ENCODE measurements at places on chromosomes 2 and 18.

GRCh38 chr2:222943820-222944219 is 83.0 kb downstream of the ACSL3 start:
- no peak for DNase-seq

- no peak for DNase-seq
These were observed 804.5 kb downstream of the TDRD15 start for GRCh38 chr2:21928292-21928691.

- no peak for DNase-seq
These were observed 47.1 kb downstream of the SLC40A1 start for GRCh38 chr2:189533288-189534035.

DNA sequence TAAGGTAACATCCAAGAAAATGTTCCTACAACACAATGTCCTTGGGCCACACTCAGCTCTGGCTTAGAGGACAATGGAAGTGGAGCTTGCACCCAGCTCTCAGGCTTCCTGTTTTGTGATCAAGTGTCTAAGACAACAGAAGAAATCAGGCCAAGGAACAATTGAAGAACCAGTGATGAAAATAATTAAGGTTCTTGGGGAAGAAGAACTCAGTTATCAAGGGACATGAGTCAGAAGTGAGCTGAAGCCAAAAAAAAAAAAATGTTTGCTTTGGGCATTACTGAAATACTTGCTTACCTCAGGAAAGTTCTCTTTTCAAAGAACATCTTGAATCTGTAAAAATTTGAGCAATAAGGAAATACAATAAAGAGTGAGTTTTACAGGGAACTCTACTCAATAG is 299.0 kb downstream of the FBXO15 start:
- no peak for DNase-seq

DNA sequence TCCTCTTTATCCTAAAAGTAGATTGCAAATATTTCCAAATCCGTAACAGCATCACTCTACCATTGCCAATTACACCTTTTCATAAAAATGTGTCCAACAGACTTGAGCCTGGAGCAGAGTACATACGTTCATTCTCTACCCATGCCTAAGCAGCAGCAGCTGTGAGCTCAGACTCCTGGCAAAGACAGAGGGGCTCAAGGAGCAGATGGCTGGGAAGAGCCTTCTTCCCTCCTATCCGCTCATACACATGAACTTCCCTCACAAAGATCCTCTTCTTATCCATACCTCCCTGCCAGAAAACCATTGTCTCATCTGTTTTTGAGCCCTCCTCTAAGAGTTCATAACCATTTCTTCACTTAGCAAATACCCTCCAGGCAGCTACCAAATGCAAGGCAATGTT is 164.3 kb upstream of the ARL4C start:
- DNase-seq = no peak

DNA sequence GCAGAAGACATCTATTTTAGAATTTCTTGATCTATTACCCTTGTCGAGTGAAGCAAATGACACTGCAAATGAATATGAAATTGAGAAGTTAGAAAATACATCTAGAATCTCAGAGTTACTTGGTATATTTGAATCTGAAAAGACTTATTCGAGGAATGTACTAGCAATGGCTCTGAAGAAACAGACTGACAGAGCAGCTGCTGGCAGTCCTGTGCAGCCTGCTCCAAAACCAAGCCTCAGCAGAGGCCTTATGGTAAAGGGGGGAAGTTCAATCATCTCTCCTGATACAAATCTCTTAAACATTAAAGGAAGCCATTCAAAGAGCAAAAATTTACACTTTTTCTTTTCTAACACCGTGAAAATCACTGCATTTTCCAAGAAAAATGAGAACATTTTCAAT is 370.4 kb downstream of the XIRP2 start:
- DNase-seq = no peak

- no peak for DNase-seq
These were observed 4.3 kb downstream of the TMEFF2 start for GRCh38 chr2:192190474-192190873.

DNA sequence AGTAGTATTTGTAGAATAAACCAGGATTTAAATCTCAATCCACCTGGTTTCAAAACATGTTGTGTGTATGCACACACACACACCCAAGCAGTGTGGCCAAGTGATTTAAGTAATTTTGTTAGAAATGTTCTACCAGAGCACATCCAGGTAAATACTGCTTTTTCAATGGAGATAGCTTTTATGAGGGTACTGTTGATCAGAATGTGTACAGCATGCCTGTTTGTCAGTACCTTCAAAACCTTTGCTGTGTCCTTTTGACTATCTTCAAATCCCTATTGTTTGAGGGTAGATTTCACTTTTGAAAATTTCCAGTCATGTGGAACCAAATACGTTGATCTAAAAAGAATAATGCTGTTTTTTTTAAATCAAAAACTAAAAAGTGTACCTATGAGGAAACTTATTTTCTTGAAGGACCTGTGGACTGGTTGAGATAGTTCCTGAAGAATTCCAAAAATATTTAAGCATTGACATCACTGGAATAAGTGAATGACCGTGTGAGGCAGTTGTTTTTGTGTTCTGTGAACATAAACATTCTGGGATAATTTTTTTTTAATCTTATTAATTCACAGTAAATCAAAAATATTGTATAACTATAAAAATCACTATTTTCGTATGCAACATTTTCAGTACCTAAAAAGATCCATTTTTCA is 70.9 kb downstream of the PTRHD1 start:
- no peak for DNase-seq

DNA sequence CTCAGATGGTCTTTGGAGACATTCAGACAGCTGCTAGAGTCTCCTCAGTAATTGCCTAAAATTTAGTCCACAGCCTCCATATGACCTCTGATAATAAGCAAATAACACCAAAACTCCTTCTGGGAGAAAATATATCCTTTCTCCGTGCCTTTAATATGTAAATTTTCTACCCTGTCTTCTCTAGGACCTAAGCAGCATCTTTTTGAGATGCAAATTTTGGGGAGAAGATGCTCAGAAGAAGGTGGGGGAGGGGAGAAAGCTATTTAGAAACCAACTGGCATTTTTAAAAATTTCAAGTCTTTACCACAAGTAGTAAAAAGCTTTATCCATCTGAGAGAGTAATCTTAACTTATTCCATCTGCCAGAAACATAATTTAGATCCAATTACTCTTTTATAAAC is 120.4 kb upstream of the MSH6 start:
- DNase-seq = no peak

DNA sequence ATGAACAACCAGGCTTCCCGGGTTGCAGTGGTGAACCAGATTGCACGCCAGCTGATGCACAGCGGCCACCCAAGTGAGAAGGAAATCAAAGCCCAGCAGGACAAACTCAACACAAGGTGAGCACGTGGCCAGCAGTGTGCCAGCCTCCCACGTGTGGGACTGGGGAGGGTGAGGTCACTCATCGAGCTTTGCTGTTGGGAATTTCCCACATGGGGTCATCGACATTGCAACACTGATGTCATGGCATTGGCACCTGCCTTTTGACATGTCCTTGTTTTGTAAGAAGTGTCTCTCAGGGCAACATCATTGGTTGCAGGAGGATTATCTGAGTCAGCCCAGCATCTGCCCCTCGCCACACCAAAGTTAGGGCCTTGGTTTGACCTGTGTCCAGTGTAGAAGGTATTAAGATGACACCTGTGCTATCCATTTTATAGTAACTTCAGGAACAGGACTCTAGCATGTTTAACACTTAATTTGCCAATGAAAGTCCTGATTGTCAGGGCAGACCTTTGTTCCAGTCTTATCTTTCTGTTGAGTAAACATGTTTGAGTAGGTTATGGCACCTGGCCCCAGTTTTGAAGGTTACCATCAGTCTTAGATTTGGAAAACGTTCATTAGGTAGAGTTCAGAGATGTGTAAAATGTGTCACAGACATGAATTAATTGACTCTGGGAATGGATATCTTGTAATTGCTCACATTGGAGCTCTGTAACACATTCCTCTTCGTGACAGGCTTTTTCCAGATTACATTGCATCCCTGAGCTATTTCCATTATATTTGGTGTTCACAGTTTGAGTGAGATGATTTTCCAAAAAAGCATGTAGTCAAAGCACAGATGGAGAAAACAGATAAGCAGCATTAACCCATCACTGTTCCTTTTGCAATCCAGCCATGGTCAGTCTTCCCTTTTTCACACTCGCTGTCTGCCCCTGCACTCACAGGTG is 93.3 kb upstream of the EML6 start:
- DNase-seq = no peak

GRCh38 chr2:99827296-99827999 is 314.9 kb downstream of the AFF3 start:
- no peak for DNase-seq

- no peak for DNase-seq
These were observed 47.7 kb upstream of the TMEM247 start for GRCh38 chr2:46431481-46432235.

DNA sequence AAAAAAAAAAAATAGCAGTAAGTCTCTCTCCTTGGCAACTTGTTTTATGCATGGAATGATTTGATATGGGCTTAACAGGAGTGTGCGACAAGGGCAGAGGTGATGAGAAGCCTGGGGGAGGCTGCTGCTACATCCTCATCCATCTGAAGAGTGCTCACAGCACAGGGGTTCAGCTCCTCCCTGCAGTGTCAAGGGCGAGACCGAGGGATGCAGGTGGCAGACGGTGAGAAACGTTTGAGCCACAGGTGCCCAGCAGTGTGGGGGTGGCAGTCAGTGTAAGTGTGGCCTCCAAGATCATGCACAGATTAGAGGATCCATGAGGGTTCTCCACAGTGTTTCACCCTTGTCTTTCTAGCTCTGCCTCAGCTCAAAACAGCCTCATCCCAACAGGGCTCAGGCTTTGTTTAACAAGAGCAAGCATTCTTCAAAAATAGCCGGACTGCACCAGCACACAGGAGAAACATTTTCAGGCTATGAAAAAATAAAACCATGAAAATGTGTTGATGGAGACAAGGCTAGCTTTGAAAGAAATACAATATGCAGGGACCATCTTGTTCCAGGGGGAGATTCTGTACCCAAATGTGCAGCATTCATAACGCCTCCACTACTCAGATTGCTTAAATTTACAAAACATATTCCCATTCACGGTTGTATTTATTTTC is 324.5 kb upstream of the MYT1L start:
- DNase-seq = no peak

DNA sequence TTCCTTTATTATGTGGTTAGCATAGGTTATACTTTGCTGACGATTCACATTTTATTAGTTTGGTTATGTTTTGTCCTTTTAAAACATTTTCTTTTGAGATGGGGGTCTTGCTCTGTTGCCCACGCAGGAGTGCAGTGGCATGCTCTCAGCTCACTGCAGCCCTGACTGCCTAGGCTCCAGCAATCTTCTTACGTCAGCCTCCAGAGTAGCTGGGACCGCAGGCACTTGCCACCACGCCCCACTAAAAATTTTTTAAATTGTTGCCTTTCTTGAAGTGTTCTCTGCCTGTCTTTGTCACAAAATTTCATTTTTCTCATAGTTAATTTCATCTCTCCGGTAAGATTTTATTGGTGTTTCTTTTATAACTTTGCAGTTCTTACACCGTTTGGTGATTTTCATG is 18.9 kb downstream of the HRH4 start:
- DNase-seq = no peak

GRCh38 chr2:239377591-239377990 is 23.2 kb downstream of the HDAC4 start:
- DNase-seq = no peak

DNA sequence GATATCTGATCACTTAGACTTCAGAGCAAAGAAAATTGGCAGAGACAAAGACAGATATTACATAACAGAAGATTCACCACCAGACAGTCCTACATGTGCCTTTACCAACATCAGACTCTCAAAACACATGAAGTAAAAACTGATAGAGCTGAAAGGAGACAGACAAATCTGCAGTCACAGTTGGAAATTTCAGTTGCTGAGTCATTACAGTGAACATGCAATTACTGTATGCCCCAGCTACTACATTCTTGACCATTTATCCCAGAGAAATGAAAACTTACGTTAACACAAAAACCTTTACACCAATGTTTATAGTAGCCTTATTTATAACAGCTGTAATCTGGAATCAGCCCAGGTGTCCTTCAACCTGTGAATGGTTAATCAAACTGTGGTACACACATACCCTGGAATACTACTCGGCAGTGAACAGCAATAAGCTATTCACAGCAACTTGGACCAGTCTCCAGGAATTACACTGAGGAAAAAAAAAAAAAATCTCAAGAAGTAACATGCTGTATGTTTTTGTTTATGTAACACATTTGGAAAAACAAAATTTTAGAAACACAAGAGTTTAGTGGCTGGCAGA is 7.5 kb upstream of the SCLY start:
- DNase-seq = no peak

- DNase-seq = no peak
These were observed 164.9 kb downstream of the BABAM2 start for GRCh38 chr2:28055325-28055970.

GRCh38 chr2:15828576-15828975 is 111.8 kb upstream of the MYCN start:
- no peak for DNase-seq

DNA sequence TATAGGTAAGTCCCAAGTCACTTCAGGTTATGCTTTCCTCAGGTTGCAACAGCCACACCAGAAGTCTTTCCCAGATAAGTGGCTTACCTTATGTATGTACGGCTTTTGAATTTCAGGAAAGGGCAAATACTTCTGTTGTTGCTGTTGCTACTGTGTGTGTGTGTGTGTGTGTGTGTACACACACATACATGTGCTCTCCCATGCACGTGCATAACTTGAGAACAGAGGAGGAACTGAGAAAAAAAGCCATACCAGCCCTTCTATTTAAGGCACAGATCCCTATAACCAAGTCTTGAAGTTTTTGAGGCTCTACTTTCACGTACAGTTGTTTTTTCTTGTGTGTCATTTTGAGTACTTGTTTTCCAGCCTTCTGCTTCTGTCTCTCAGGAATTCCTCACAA is 62.4 kb downstream of the WDPCP start:
- no peak for DNase-seq

- DNase-seq = no peak
These were observed 11.6 kb upstream of the ANKRD44 start for GRCh38 chr2:197322143-197322542.
